ENCODE measurements at places on chromosomes 12 and 14.

DNA sequence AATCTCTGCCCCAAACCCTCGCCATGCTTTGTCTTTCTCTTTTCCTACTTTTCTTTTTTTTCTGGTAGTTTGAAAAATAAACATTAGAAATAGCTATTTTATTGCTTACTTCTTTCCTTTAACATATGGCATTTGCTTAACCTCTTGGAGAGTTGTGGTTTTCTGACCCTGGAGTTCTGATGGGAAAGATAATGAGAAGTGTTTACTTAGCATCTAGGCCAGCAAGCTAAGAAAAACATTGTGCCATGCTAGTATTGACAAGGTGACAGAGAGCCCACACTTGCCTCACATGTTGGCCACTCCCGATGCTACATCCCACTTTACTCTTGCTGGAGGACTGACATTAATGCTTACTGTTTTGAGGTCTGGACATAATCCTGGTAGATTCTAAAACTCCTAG, 886.2 kb downstream of the DIO2 start:
- no peak for DNase-seq

GRCh38 chr12:92010368-92010767, 135.3 kb downstream of the BTG1 start:
- DNase-seq: no peak

DNA sequence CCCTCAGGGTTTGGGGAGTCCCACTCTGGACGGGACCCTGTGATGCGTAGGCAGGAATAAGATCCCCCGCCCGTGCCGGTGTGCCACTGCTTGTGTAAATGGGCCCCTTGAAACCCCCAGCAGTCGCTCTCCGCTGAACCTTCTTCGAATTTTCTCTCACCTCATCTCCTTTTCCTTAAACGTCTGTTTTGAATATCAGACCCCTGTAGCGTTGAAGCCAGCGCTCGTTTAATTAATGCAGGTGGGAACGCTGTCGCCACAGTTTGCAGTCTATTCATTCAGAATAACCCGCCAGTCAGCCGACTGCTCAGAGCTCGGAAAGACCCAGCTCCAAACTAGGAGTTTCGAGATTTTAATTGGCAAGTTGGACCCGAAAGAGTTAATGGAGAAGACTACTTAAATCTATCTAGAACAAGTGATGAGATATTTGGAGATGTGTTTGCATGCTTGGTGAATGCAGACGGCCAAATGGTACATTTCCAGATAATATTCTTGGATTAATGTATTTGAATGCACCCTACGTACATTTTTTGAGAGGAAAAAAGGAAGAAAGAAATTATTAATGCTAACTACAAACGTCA, 739 bp upstream of the PPP2R5E start:
- no peak for DNase-seq

GRCh38 chr12:13094367-13094766, 9.1 kb downstream of the GSG1 start:
- DNase-seq: no peak

DNA sequence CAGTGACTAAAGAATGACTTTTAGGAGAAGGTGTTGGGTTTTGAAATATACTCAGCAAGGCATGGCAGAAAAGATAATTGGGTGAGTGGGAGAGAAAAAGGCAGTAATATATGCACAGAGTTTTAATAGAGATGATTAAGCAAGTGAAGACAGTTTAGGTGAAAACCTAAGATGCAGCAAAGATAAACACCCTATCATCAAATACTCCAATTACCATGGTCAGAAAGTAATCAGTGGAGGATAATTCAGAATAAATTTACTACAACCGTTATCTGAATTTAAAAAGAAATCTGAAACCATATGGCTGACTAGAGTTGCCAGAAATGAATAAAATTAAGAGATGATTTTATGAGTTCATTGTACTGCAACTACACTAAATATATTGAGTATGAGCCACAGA, 26.8 kb downstream of the NAA30 start:
- DNase-seq: no peak

DNA sequence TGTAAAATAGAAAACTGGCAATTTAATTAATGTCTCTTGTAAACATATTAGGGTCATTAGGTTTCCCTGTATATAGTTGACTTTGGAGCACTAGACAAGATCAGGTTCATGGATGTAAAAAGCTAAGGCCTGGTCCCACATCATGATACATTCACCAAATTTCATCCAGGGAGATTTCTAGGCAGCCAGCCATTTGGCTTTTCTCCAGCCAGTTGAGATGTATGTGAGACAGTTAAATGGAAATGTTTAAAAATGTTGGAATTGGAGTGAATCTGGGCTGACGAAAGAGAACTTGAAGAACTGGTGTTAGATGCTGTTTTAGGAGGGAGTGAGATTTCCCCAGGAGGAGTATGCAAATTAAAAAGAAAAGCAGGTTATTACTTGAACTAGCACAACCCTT, 41.8 kb upstream of the CLEC14A start:
- no peak for DNase-seq

- DNase-seq: no peak
Measured at GRCh38 chr12:49189731-49190716, 1.1 kb upstream of the TUBA1A start.

- DNase-seq: no peak
Measured at GRCh38 chr12:123494124-123494851, 36.3 kb downstream of the SNRNP35 start.

DNA sequence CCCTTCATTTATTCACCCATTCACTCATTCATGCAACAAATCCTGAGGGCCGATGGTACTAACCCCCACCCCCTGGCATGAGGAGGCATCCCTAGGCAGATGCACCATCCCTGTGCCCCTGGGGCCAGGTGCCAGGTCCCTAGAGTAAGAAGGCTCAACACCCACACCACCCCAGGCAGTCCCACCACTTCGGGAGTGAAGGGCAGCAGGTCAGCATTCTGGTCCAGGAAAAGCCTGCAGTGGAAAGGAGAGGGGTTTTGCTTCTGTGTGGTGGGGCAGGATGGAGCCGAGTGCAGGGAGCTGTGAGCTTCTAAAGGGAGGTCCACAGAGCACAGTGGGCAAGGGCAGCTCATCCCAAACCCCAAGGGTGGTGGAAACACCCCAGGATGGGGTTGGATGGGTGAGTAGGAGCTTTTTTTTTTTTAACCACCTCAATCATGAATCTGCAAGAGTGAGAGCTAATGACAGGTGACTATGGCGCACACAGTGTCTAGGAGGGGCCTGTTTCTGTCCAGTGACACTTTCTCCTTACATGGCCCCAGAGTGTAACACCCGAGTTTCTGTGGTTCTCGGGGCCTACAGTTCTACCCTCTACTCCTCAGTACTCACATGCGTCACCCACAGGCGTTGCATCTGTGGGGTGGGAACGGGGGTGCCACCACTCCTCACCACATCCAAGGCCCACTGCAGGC, 414.3 kb downstream of the TMEM121 start:
- DNase-seq: no peak

DNA sequence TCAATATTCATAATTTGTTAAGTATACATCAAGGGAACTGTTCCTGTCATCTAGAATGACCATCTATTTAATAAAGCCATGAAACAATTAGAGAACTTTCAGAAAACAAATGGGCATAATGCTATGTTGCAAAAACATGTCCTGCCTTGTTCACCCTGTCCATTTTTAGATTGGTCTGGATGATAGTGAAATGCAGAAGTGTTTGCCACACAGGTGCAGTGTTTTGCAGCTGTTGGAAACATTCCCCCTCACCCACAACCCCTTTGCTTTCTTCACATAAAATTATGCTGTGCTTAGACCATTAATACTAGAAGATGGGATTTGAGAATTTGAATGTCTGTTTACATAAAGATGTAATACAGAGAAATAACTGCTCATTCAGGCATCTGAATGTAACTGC, 36.5 kb downstream of the LEMD3 start:
- DNase-seq: no peak

- no peak for DNase-seq
Measured at GRCh38 chr12:122747224-122748135, 5.1 kb upstream of the DENR start.

- DNase-seq: peak; percentile 13
Measured at GRCh38 chr12:25822281-25822680, 136.2 kb upstream of the RASSF8 start.

DNA sequence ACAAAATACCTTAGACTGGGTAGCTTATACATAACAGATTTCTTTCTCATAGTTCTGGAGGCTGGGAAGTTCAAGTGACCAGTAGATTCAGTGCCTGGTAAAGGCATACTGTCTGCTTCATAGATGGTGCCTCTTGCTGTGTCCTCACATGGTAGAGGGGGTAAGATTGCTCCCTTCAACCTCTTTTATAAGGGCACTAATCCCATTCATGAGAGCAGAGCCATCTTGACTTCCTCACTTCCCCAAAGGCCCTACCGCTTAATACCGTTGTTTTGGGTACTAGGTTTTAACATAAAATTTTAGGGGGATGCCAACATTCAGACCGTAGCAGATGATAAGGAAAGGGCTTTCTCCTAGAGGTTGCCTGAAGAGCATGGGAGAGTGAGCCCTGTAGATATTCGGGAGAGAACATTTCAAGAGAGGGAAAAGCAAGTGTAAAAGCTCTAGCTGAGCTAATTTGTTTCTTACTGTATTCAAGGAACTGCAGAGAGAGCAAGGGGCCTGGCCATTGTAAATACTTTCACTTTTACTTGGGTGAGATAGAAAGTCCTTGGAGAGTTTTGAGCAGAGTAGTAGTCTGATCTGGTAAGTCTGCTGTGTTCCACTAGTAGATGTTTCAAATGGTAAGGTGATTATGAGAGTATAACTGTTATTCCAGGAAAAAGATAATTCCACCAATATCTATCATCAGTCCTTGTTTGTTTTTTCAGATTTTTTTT, 27.3 kb downstream of the FRS2 start:
- no peak for DNase-seq

DNA sequence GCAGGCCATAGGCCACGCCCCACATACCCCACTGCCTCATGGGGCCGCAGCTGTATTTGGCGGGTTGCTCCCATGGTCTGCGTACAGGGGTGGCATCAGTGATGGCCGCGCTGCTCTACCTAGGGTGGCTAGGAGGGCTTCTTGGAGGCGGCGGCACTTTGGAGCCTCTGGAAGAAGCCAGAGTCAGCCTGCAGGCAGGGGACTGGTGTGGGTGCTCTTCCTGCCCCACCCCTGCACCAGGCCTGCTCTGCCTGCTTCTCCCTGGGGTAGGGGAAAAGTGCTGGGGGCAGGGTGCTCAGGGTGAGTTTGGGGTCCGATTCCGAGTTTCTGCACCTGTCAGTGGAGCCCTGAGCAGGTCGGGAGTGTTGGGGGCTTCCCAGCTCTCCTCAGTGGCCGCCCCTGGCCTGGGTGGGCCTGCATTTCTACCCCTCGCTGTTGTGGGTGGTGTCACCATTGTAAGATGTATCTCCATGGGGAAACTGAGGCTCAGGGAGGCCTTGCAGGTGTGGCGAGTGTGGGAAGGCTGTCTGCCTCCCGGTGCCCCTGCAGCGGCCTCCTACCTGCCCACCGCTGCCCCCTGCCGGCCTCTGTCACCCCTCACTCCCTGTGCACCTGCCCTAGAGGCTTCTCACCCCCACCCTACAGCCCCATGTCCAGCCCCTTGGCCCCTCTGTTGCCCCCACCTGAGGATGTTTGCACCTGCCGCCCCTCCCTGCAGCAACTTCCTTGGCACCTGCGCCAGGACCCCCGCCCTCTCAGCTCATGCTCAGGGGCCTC, 5.5 kb downstream of the CEP170B start:
- DNase-seq: peak; percentile 27

DNA sequence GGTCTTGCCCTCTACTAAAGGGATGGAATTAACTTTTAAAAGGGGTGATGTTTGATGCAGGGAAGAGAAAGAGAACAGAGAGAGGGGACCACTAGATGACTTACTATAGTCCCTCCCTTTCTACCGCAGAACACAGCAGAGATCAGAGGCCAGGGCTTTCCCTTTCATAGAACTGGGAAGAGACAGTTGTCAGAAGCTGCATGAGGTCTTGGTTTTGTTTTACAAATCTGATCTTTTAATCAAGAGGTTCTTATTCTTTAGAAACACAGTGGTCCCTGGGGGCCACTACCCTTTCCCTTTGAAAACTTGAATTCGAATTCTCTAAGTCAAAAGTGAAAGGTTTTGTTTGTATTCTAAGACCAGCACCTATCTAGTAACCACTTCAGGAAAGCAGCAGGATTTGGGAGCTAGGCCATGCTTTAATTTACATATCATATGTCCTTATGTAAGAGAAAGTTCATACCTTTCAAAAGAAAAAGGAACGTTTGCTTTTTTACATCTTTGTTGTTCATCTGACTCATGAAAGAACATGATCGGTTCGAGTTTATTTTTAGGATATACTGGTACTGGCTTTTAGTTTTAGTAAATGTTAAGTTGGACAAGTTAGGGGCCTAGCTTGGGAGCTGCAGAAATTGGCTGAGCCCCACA, 6.3 kb downstream of the FBXL14 start:
- DNase-seq: no peak

DNA sequence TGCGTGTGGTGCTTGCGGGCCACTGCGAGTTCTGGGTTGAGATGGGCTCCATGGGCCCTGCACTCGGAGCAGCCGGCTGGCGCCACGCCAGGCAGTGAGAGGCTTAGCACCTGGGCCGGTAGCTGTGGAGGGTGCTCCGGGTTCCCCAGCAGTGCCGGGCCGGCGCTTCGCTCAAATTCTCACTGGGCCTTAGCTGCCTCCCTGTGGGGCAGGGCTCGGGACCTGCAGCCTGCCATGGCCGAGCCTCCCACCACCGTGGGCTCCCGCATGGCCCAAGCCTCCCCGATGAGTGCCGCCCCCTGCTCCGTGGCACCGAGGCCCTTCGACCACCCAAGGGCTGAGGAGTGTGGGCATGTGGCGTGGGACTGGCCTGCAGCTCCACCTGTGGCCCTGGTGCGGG, 375.7 kb downstream of the NELL2 start:
- no peak for DNase-seq

DNA sequence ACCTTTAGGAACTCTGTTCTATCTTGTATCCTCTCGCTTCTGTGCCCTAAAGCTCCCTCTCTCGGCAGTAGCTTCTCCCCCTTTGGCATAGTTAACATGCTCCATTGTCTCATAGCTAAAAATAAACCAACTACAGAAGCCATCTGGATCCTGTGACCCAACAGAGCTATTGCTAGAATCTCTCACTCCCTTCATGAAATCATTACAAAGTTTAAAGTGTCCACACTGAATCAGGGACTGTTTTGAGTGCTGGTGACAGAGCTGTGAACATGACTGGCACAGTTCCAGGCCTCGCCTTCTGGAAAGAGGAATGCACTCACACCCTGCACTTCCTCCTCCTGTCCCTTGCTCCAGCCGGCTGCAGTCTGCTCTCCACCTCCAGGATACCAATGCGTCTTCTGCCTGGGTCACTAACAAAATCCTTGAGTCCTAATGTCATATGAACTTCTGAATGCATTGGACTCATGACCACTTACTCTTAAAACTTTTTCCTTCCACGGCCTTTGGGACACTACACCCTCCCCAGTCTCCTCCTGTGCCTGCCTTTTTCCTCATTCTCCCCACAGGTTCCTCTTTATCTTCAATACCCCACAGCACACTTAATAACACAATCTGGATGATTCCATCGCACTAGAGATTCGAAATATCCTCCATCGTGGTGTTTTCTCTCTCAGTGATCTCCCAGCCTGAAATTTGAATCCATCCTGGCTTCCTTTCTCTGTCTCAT, 13.2 kb downstream of the PLBD1 start:
- peak; percentile 53 for DNase-seq

GRCh38 chr14:23360496-23360895, 4.5 kb downstream of the EFS start:
- DNase-seq: peak; percentile 40

Measured in mesendoderm (in vitro differentiated cells).